ENCODE measurements at places on chromosomes 6 and 20.

- DNase-seq, result no peak
Measured at GRCh38 chr20:14566505-14566904, 229.1 kb upstream of the FLRT3 start.

GRCh38 chr6:4563877-4564276, 212.3 kb upstream of the CDYL start:
- no peak for DNase-seq

DNA sequence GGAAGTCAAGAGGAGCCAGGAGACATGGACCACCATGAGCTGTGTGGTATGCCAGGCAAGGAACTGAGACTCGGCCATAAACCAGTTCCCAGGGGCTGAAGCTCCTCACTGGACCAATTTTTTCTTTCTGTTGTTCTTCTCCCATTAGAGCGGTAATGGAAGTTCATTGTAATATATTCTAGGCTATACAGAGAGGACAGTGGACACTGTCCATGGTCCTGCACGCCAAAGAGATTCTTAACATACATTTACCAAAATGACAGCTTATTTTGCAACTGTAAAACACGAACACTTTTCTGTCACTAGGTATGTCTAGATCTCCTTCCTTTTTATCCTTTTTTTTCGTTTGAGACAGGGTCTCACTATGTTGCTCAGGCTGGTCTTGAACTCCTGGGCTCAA, 13.1 kb upstream of the DSN1 start:
- DNase-seq, result no peak

DNA sequence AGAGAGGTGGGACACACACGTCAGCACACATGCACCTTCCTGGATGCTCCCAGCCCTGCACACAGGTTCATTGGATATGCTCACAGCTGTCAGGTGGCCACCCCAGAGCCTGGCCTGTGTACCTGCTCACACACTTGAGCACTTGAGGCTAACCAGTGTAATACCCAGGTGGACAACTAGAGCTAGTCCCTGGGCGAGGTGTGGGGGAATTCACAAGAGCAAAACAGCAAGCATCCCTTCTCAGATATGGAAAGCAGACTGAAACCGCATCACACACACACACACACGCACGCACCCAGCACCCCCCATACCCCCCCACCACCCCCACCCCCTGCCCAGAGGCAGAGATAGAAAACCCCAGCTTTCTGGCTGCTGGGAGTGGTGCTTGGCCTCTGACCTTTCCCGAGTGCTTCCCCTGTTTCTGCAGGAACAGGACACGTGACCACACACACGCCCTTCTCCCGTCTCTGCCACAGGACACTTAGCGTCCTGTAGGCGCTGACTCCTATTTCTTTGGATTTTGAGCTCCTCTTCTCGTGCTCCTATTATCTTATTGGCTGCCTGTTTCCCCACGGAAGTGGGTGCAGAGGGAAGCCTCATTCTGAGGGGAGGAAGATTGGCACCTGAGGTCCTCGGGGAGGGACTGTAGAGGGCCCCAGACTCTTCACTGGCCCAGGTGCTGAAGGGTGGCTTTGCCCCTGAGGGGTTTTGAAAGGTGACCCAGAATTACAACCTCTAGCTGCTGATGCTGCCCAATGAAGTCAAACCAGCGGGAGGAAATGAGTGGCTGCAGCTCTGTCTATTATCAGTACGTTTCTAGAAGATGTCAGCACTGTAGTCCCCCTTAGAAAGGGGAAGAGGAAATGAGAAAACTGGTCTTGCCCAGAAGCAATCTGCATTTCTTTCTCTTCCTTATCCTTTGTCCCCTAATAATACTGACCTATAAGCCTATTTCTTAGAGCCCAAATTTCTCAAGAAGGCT, 65.8 kb downstream of the SYTL3 start:
- no peak for DNase-seq

DNA sequence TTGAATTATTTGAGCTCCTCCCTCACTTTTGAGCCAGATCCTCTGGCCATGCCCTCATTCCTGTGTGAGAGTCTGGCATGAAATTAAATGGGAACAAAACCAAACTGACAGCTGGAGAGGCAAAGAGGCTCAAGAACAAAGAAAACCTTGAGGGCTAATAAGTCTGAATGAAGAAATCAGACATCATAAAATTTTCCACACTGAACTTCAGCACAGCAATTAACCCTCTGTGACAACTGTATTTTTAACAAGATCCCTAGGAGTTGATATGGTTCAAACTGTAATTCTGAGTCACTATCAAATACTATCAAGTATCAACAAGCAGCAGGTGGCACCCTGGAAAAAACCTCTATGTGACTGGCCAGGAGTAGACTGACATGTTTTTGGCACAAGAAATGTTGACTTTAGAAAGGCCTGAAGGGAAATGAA, 109.4 kb upstream of the EMILIN3 start:
- DNase-seq, result no peak

DNA sequence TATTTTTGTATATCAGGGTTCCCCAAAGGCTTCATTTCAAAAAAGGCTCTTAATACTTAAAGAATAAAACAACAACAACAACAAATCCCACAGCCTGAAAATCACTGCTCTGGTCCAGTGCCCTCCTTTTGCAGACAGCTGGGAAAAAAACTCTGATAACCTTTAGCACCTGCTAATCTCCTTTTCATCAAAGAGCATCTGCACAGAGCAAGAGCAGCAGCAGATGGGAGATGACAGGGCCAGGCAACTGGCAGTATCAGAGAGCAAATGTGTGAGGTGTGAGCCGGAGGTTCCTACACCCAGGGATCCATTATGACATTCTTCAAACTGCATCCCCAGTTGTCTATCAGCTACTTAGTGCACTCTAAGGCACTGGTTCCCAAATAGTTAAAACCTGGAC, 25.7 kb downstream of the TTI1 start:
- DNase-seq, result no peak

GRCh38 chr20:62269378-62269777, 31.1 kb downstream of the OSBPL2 start:
- no peak for DNase-seq

- no peak for DNase-seq
Measured at GRCh38 chr6:116015983-116016382, 44.7 kb downstream of the FRK start.

DNA sequence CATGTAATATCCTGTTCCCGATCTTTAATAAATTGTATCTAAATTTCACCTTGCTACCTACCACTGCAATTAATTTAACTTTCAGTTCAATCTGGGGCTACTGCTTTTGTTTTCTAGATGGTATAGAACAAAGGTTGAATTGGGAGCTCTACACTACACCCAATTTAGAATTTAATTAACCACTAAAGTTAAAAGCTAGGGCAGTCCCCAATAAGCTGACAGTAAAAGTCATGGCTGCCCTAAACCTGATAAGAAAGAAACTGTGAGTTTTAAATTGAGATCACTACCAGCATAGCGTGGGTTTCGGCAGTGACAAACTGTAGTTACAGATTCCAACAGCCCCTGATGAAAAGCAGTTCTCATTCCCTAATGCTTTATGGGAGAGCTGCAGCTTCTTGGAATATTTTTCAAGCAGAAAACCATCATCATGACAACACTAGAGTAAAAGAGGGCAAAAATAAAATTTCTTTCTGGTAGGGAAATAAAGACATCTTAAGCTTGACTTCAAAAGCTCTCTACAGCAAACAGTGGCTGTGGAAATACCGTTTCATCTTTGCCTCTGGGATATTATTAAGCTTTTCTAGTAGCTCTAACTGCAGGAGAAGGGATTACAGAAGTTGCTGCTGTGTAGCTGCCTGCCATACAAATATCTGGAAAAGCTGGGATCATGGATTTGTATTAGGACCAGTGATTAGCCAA, 1372.1 kb downstream of the EPHA7 start:
- DNase-seq, result no peak

- no peak for DNase-seq
Measured at GRCh38 chr6:139757784-139758183, 383.3 kb upstream of the CITED2 start.

GRCh38 chr6:87174078-87174579, 18.8 kb downstream of the ZNF292 start:
- DNase-seq, result no peak

GRCh38 chr6:23174781-23175361, 605.5 kb downstream of the HDGFL1 start:
- no peak for DNase-seq

- DNase-seq, result no peak
Measured at GRCh38 chr6:90654806-90655205, 67.9 kb upstream of the MAP3K7 start.

All from NCI-H187 treated with DMSO at 0.1 percent for 48 hours (cell line).